Thoracic aorta (tissue), 2 donors: ENCODE measurements at places on chromosomes 1 and 21. TPM values are rescaled to one million over a fixed set of nuclear protein-coding genes. Genes with fewer than 3 reads are reported as not detected.
A peak's percentile ranks its signal among the peaks of the same experiment; 100 is the strongest.

- DNase-seq, result no peak
Observed at GRCh38 chr1:201309416-201309815, 26.1 kb downstream of the PKP1 start.

- DNase-seq, result no peak
Observed at GRCh38 chr1:215872658-215873057, 305.6 kb downstream of the KCTD3 start.

- DNase-seq, result no peak
Observed at GRCh38 chr1:177948336-177948972, 21.4 kb downstream of the SEC16B start.

The MYOM3 gene
- total RNA-seq, result 1.5 TPM

The SIM2 gene
- total RNA-seq, result not detected

DNA sequence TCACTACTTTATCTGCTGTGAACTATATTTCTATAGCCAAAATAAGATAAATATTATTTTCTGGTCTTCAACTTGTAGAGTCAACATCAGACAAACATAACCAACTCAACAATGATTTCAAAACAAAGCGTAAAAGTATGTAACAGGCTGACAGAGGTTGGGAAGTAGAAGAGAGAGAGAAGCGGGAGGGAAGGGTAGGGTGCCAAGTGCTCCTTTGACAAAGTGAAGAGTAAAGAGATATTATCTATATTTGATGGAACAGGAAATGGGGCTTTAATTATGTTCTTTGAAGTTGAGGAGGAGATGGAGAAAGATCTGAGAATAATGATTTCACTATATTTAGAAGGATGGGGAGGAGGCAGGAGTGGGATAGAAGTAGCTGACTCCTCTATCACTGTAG is 70.1 kb downstream of the DNTTIP2 start:
- no peak for DNase-seq

GRCh38 chr1:78408810-78409209 is 82.0 kb upstream of the PTGFR start:
- no peak for DNase-seq

DNA sequence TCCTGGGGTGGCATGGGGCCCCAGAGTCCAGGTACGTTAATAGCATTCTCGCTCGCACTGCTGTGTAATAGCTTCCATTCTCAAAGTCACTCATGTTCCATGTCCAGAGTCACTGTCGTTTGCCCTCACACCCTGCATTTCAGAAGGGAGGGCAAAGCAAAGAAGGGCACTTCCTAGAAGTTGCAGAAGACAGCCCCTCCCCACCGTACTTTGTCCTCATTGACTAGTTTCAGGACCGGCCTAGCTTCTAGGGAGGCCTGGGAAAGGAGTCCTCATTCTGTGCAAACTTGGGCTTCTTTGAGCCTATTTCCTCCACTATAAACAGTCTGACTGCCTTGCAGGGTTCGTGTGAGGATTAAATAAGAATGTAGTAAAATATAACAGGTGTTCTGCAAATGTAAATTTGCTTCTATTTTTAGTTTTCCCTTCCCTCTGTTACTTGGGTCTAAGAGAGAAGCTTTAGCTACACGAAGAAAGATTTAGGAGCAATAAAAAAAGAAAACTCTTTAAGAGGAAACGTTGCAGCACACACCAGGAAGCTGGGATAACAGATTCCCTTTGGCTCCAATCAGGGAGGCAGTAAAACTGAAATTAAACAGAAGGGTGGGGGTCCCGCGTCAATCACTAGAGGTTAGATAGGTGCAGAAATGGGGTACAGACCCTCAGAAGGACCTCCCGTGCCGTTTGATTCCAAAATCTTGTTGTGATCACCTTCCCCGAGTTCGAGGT is 40.1 kb downstream of the ACTL8 start:
- DNase-seq, result no peak

DNA sequence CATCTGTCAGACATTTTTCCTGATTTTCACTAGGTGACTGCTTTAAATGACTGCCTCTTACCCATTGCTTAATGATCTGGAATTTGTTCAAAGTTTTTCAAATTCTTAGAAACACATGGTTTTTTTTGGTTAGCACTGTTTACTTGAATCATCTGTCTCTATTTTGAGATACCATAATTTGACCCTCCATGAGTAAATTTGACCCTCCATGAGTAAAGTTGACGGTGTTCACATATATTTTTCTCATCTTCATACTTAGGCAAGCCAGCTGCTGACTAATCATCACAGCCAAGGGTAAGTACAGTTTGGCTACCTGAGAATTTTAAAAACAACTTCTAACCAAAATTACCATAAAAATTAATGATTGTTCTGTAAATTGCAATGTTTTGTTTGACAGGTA is 586.5 kb downstream of the PTBP2 start:
- DNase-seq, result no peak

DNA sequence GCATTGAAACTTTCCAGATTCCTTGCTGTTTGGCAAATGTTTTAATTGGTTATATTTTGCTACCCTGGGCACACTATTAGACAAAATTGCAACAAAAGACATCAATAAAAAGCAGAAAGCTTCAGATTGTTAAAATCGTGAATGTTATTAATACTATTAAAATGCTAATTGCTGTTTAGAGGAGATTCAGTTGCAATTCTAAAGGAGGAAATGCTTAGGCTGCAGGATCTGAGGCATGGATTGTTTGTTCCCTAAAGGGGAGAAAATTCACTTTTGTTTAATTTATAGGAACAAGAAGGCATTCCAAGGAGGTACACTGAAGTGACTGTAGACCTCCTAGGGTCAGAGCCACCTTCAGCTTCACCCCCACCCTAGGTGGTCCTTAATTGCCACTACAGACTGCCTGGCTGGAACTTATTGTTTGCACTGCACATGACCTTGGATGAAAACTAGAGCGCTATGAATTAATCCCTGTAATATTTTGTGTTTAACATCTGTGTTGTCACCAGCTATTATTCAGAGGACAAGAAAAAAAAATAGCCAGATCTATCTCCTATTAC is 1266.9 kb upstream of the ADGRL2 start:
- DNase-seq, result no peak

- DNase-seq, result no peak
Observed at GRCh38 chr1:76105372-76105771, 30.8 kb downstream of the ST6GALNAC3 start.

The BLACAT1 gene
- not detected for total RNA-seq

GRCh38 chr1:41381692-41382479 is 20.7 kb downstream of the FOXO6 start:
- no peak for DNase-seq

DNA sequence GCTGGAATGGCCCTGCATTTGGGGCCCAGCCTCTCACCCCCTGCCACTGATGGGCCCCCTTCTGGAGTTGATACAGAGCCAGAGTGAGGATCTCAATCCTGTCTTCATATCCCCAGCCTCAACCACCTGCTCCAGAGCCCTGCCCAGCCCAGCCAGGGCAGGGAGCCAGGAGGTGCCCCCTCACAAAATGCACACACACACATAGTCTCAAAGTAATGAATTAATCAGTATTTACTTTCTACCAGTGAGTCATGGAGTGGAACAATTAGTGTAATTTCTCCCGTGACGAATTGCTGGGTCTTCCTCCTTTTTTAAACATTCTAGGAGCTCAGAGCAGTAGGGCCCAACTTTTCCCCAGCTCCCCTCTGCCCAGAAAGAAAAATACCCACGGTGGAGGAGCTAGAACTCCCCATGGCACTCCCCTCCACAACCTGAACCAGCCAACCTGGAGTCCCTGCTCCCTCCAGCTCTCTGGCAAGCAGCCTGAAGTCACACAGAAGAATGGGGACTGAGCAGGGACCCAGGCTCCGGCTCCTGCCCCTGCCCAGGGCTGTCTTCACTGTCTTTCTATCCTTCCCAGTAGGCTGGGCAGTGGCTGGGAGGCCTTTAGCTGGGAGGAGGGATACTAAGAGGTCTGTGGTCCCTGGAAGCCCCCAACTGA is 29.3 kb downstream of the SDC3 start:
- no peak for DNase-seq

GRCh38 chr1:1974834-1975233 is 28.8 kb downstream of the CFAP74 start:
- no peak for DNase-seq

- DNase-seq, result peak; percentile 65
Observed at GRCh38 chr1:156502894-156503697, 2.5 kb upstream of the MEF2D start.

- no peak for DNase-seq
Observed at GRCh38 chr1:6157132-6157527, 23.0 kb downstream of the CHD5 start.

DNA sequence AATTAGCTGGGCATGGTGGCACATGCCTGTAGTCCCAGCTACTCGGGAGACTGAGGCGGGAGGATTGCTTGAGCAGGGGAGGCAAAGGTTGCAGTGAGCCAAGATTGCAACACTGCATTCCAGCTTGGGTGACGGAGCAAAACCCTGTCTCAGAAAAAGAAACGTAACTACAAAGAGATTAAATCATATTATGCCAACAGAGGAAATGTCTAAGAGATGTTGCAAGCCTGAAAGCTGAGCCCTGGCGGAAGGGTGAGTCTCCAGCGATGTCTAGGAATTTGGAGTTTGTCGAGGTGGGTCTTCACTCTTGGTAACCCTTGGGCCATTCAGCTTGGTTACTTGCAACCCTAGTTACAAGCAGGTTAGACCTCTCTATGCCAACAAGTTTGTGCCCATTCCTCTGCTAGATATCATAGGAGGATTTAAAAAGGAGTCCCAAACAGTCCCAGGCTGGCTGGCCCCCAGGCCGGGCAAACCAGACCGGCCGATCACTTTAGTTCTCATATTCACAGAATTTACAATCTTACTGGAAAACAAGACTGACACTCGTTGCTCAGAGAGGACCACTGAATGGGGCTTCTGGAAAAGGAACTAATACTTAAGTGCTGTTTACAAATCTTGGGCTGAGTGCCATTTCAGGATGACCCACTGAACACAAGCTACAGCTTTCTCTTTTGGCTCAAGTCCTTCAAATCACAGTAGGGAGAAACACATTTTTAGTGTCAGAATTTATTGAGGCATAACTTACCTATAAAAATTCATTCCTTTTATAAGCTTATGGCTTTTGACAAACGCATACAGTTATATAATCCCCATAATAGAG is 27.1 kb downstream of the SLC30A1 start:
- no peak for DNase-seq

- no peak for DNase-seq
Observed at GRCh38 chr1:74712881-74713280, 20.0 kb downstream of the CRYZ start.

GRCh38 chr1:36721261-36721660 is 238.5 kb upstream of the CSF3R start:
- no peak for DNase-seq

- no peak for DNase-seq
Observed at GRCh38 chr1:211677659-211678058, 2.2 kb upstream of the NEK2 start.

GRCh38 chr1:193104502-193104906 is 710 bp downstream of the GLRX2 start:
- DNase-seq, result no peak

The GPR3 gene
- total RNA-seq, result not detected

The PTPN14 gene
- total RNA-seq, result 63.8 TPM

DNA sequence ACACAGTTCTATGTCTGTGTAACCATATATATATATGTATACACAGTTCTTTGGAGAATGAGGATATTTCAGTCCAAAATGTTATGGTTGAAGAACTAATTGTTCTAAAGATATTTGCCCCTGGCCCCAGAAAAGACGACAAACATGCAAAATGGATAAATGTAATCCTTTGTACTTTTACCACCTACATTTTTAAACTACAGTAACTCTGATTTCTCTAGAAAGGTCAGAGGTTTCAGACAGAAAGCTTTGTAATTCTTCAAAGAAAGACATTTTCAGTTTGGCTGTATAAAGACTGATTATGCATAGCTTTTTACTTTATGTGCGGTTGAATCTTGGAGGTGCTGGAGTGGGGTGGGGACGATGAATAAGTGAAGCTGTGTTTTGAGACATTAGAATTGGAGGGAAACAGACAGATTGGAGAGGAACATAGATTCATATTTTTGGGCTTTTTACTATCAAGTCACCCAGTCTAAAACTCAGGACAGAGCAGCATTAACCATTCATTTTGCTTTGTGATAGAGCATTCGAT is 16.6 kb downstream of the NFIA start:
- DNase-seq, result no peak

The KMO gene
- total RNA-seq, result 0.63 TPM

GRCh38 chr1:96688767-96689166 is 32.8 kb upstream of the PTBP2 start:
- no peak for DNase-seq

DNA sequence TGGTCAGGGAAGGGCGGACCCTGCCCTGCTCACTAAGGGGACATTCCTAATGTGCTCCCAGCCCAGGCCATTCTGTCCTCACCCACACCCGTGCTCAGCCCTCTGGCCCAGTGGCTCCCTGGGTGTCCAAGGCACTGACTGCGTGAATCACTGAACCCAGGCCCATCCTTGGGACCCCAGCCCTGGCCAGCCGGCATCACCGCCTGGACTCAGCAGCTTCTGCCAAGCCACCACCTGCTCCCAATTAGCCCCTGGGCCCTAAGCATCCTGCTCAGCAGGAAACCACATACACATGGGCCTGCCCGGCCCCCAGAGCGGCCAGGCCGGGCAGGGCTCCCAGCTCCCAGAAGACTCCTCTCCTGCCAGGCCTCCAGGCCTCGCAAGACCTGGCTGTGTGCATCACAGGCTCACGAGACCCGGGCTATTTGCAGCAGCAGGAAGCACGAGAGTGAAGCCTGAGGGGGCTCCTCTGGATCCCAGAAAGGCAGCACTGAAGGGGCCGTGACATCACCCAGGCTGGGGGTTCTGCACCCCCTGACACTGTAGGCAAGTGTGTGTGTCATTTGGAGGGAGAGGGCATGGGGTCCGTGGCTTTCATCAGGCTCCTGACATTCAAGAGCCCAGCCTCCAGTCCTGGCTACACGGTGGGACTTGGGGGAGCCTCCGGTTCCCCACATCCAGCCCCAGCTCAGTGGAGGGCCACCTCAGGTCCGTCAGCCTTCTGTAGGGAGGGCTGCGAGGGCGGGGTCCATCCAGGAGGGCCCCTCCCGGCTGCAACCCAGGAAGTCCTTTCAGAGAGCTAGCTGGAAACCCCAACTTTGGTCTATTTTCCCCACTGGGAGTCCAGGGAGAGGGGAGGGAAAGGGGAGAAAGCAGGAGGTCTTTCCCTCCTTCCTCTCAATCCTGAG is 1.6 kb downstream of the MFAP2 start:
- no peak for DNase-seq

DNA sequence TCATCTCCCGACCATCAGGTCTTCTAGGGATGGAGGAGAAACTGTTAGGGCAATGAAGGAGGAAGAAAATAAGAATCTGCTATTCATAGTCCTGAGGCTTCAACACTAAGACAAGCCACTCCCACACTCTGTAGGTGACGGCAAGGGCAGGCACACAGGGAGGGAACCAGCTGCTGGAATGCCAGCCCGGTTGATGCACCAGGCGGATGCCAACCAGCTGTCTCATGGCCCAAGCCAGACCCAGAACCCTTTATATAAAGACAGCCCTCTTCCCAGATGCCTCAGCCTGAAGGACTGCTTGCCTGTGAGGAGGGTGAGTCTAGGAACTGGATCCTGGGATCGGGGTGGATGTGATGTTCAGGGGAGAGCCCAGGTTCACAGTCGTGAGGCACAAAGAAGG is at the start of gene KPRP:
KPRP (plus strand) TSS at position 279 of the 400 bp plus-strand sequence. CDS start 1,564 bp downstream, outside the sequence.
- DNase-seq, result no peak

GRCh38 chr1:90508376-90509167 is 208.5 kb downstream of the BARHL2 start:
- DNase-seq, result no peak
